Smooth muscle cell of bladder (primary cell): ENCODE measurements at places on chromosomes 12 and 14. TPM values are rescaled to one million over a fixed set of nuclear protein-coding genes. Genes with fewer than 3 reads are reported as not detected.

PPHLN1 gene
- 54.3 and 64.8 TPM in 2 replicates for total RNA-seq

RNASE3 gene
- total RNA-seq = not detected in 2 replicates

UBR7 gene
- 18.1 and 18.2 TPM in 2 replicates for total RNA-seq

PLEKHD1 gene
- under 0.01 and 0.09 TPM in 2 replicates for total RNA-seq

PCED1B gene
- 0.57 and 1.3 TPM in 2 replicates for total RNA-seq

KRT73 gene
- not detected in 2 replicates for total RNA-seq

BDKRB1 gene
- total RNA-seq = 31.6 and 33.1 TPM in 2 replicates

ALG10B gene
- total RNA-seq = 1.4 and 2.4 TPM in 2 replicates

FGF6 gene
- not detected in 2 replicates for total RNA-seq

ANKS1B gene
- 0.37 and 0.43 TPM in 2 replicates for total RNA-seq

SLC7A7 gene
- 4.1 and 6.1 TPM in 2 replicates for total RNA-seq

CCER1 gene
- not detected in 2 replicates for total RNA-seq

DDX55 gene
- total RNA-seq = 11.4 and 19.0 TPM in 2 replicates

KRT71 gene
- not detected in 2 replicates for total RNA-seq

NUBPL gene
- 8.6 and 9.5 TPM in 2 replicates for total RNA-seq

C12orf60 gene
- total RNA-seq = 0.57 and 0.74 TPM in 2 replicates

PPP1R3E gene
- total RNA-seq = 1.8 and 2.6 TPM in 2 replicates

ARF6 gene
- total RNA-seq = 43.7 and 56.7 TPM in 2 replicates

ASB2 gene
- total RNA-seq = 0.28 and 0.55 TPM in 2 replicates

HOXC12 gene
- not detected in 2 replicates for total RNA-seq

PTPRO gene
- total RNA-seq = 0.85 and 1.3 TPM in 2 replicates

KCNK10 gene
- not detected in 2 replicates for total RNA-seq

FAM186B gene
- 0.28 and 0.37 TPM in 2 replicates for total RNA-seq

DHRS2 gene
- total RNA-seq = 0.14 and 0.28 TPM in 2 replicates

GDF3 gene
- total RNA-seq = not detected in 2 replicates

OR10P1 gene
- total RNA-seq = not detected in 2 replicates

TEX52 gene
- total RNA-seq = not detected in 2 replicates
